ENCODE measurements at places on chromosomes 3 and 15.

- DNase-seq, result no peak
Observed at GRCh38 chr3:149535333-149535685, 60.8 kb downstream of the TM4SF4 start.

DNA sequence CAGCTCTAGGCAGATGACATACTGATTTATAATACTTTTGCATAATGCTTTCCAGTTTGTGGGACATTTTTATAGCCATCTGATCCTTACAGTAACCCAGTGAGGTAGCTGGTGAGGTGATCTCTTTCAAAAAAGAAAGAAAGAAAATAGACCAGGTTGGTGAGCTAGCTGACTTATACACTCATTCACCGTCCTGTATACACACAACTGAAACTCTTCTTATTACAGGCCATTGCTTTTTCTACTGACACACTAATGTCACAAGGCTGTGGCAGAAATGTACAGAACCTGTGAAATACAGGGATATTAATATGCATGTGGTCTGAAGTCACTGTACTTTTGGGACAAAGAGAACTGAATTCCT, 150.2 kb upstream of the BHLHE40 start:
- no peak for DNase-seq

GRCh38 chr3:117417411-117417810, 707.8 kb downstream of the TUSC7 start:
- DNase-seq, result no peak

GRCh38 chr3:177469216-177469615, 271.9 kb upstream of the TBL1XR1 start:
- no peak for DNase-seq

DNA sequence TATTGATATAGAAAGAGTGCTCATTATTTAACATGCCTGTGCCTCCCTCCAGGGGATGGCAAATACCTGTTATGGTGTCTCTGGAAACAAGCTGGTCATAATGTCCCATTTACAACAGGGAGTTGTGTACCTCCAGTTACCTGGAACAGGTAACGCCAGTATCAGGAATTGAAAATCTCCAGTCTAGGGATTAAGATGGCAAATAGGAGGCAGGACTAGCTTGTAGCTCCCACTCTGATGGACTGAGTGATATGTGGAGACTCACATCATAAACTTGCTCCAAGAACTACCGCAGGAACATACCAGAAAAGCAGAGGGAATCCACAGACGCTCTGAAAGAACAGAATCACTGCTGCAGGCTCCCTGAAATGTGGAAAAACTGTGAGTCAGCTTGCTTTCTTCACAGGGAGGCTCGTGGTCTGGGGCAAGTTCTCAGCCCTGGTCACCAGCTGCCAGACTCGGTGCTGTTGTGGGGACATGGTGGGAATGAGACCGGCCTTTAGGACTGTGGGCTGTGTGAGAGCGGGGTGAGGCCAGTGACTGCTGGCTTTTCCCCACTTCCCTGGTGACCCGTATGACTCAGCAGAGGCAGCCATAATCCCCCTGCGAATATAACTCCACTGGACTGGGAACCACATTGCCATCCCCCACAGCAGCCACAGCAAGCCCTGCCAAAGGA, 97.4 kb downstream of the KCNAB1 start:
- no peak for DNase-seq

DNA sequence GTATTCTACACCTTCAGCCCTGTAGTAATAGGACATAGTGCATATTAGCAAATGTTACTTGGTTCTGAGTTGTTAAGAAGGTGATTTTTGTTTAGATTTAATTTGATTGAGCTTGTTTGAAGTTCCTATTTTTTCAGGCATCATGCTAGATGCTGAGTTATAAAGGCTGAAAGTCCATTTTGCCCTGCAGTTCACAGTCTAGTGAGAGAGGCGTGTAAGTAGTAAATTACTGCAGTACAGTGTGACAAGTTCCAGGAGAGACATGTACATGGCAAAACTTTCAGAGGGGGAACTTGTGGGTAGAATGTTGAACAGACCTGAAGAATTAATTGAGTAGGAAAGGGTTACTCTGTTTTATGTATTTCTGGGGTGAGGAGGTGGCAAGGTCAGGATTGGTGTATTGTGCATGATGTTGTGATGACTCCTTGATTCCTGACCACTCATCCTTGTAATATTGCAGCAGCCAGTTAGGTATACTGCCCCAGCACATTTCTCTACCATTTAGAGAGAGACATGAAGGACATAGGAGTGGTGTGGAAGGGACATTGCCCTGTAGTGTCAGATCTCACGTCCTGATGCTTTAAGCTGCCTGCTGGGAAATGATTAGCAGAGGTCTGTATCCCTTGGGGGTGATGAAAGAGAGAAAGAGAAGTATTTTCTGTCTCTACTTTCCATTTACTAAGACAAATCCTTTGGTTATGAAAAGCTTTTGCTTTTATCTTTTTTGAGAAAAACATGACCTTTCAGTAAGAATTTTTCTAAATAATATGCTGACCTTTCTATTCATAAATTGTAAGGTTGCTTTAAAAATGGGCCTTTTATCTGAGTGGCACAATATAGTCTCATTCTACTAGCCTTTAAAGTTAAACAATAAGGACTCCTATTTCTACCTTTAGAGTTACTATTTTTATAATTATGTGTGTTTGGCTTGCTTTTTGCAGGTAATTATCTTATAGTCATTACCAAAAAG, 16.9 kb downstream of the SACM1L start:
- DNase-seq, result no peak

DNA sequence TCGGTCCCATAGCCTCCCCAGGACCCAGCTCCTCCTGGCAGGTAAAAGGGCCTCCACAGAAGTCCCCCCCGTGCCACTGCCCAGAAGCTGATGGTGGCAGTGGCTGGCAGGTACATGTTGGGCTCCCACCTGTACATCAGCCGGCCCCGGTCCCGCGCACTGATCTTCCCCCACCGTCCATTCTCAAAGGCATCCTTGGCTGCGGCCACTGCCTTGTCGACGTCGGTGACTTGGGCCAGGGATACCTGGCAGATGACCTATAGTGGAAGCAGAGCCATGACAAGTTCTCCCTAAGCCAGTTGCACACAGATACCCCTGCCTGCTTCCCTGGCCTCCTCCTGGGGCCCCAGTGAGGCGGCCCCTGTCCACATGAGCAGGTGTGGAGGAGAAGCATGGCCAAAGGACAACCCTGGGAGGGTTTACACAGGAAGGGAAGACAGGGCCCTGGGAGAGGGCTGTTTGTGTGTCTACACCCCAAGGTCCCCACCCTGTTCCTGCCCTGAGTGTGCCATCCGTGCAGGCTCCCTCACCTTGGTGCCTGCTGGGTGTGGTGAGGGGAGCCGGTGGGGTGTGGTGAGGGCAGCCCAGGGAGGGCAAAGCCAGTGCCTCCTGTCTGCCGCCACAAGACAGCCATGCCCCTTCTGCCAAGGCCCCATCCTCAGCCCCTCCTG, 44.8 kb downstream of the ALDH1L1 start:
- no peak for DNase-seq

- DNase-seq, result no peak
Observed at GRCh38 chr3:187995043-187995400, 158.9 kb upstream of the LPP start.

DNA sequence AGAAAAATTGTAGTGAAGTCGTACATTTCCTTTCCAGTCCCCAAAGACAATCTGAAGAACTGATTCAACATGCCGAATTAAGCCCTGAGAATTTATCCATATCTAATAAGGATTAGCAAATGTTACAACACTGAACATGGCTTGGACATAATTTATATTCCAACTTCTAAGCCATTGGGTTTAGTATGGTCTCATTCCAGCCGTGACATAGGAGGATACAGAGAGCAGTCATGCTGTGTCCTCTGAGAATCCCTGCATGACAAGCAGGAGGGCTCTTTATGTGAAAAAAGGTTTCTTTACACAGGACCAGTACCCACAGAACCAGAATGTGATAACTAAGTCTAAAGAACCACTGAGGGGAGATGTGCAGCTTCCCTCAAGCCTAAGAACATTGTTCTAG, 231.9 kb upstream of the WNT5A start:
- DNase-seq, result no peak

DNA sequence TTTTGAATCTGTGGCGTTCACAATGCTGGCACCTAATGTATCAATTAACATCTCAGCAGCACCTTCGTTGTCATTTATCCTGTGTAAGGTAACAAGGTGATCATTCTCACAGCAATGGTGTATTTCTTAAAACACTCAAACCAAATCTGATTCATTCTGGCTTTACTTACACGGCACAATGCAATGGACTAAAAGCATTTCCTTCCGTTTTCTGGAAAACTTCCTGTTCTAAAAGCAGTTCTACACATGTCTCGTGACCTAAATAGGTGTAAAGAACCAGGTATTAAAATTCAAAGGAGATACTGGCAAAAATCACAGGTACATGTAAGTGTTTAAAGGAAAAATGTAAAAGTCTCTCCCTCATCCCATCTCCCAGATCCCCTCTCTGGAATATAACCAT, 77.8 kb downstream of the BTD start:
- no peak for DNase-seq

GRCh38 chr3:112757197-112757596, 89.5 kb downstream of the CD200R1L start:
- DNase-seq, result no peak

- no peak for DNase-seq
Observed at GRCh38 chr3:155676252-155676981, 68.5 kb downstream of the PLCH1 start.

DNA sequence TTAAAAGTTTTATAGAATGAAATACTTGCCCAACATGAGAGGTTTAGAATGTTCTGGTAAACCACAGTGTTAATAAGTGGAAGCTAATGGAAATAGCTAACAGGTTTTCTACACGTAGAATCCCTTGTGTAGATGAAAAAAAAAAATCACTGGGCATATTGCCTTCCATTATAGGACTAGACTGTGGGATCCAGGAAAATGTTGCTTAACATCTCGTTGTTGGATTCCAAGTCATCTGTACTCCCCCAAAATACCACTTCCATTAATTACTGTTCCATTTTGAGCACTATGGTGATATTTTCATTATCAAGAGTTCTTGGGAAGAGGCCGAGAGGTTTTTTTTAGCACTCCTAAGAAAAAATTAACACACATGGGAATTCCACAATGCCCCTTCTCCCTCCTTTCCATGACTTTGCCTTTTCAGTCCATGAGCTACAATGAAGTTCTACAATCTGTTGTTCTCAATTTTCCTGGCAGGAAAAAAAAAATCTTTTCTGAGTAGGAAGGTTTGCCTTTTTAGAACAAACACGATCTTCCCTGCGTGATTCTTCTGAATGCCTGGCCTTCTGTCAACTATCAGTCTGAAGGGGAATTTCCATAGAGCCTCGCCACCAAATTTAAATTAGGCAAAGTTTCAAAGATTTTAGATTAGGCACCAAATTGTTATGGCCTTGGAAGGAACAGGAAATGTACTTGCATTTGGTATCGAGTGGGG, 74.4 kb upstream of the CTDSPL start:
- no peak for DNase-seq

DNA sequence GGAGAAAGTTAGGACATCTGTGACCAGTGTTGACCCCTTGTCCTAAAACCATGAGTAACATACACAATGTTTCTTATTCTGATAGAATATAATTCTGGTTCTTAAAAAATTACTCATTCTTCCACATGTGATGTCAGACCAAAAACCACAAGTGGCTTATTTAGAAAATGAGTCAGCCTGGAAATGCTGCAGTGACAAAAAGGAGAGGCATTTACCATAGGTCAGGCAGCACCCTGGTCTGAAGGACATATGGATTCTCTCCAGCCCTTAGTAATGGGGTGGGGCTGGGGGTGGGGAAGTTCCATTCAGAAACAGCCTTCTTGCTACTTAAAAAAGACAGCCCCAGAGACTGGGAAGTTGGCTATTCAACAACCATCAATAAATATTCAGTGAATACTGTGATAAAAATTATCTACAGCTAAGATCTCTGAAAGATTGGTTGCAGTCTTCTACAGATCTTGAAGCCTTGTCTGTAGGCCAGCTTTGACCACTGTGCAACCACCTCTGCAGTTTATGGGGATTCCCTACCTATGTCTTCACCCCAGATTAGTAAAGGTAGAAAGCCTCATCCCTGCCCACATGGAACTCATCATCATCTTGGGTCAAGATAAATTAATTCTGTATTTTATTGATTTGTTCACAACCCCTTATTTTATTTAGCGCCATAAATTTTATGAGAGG, 34.9 kb upstream of the TIMP4 start:
- no peak for DNase-seq

GRCh38 chr3:170037463-170038433, at the start of gene GPR160:
TSS of gene GPR160 (plus strand) at chr3:170037995. CDS start at chr3:170083973, 45,978 bp downstream.
- DNase-seq, result peak; percentile 53

- no peak for DNase-seq
Observed at GRCh38 chr3:99413504-99413903, 224.9 kb upstream of the COL8A1 start.

DNA sequence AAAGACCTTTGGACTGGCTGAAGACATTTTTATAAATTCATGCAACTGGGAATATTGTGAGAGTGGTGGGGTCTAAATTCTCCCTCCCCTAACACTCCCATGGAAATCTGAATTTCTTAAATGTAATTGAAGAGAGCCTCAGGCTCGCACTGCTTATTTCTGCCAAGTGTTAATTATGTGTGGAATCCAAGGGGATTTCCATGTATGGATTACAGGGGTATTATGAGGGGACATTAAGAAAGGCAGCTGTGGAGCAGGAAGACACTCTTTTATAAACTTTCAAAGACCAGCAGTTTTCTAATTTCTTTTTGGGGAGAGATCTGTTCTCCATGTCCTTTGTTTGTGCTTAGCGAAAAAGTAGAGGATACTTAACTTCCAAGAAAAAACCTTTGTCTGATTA, 152.1 kb upstream of the TBL1XR1 start:
- no peak for DNase-seq

GRCh38 chr15:73313861-73314260, 54.9 kb downstream of the HCN4 start:
- no peak for DNase-seq

- DNase-seq, result no peak
Observed at GRCh38 chr3:113717818-113718217, 21.4 kb upstream of the USF3 start.

- DNase-seq, result no peak
Observed at GRCh38 chr15:35540021-35540420, 5.9 kb downstream of the DPH6 start.

- DNase-seq, result no peak
Observed at GRCh38 chr3:99927671-99928457, 110.2 kb downstream of the CMSS1 start.

DNA sequence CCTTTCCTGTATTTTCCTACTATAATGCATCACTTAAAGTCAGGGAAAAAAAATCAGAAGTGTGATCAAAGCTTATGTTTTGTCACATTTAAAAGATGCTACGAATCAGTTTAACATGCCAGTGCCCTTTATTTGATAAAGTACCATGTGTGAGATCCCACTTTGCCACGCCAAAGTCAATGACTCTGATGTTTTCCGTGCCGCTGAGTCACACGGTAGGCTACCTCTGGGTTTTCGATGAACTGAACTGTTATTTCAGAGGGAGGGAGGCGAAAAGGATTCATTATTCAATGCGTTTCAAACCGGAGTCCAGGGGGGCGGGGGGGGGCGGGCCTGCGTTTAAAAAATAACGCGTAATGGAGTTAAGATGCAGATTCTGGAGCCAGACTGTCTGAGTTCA, 203.0 kb downstream of the ABHD5 start:
- no peak for DNase-seq
